NCI-H2227 treated with DMSO at 0.1 percent for 48 hours (cell line): ENCODE measurements at places on chromosomes 13 and 19.

- no peak for DNase-seq
Observed at GRCh38 chr13:77928909-77929308, 10.3 kb upstream of the EDNRB start.

DNA sequence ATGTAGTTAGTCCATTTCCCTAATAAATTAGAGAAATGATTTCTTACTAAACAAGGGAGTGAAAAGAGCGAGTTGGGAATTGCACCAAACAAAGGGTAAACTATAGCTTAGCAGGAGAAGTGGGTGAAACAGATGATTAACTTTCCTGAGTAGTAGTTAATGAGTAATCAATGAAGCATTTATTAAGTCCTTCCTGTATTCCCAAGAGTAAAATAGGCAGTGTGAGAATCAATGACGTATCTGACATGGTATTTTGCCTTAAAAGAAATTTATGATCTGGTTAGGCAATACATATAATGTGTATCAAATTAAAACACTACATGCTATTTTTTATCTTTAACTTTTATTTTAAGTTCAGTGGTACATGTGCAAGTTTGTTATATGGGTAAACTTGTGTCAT lies 142.8 kb downstream of the KLF5 start:
- no peak for DNase-seq

DNA sequence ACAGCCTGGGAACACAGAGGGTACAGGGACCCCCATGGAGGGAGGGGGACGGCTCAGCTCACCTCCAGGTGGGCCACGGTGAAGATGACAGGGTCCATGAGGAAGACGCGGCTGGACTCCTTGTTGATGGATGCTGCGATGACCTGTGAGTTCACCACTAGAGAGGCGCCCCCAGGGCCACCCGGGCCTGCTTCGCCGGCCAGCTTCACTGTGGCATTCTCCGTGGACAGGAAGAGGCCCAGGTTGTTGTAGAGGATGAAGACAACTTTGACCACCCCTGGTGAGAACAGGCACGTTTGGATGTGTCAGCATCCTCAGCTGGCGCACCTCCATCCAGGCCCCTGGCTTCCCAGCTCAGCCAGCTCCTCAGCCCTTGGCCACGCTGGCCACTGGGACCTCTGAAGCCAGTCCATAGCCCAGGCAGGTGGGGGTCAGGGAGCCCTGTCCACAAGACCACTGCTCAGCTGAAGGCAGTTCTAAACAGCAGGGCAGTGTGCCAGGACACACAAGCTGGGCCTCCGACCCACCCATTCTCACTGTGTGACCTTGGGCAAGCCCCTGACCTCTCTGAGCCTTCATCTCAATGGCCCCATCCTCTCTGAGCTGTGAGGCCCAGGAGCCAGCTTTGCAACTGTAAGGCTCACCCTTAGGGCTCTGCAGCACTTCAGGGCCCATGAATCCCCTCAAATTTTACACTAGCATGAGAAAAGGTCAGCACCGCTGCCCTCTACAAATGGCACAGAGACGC lies 22.1 kb upstream of the ASF1B start:
- DNase-seq = no peak

GRCh38 chr13:41236369-41236768 lies 27.0 kb downstream of the MTRF1 start:
- no peak for DNase-seq

- DNase-seq = no peak
Observed at GRCh38 chr13:99191900-99192399, 8.7 kb upstream of the UBAC2 start.

DNA sequence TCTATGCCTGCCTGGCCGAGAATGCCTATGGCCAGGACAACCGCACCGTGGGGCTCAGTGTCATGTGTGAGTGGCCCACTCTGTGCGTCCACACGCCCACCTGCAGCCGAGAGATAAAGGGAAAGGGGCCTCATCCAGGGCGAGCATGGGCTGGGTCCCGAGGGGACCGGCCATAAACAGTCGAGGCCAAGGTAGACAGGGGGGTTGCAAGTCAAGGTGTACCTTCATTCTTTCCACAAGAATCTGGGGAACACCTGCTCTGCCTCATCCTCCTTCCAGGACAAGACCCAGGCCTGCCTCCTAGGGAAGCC lies 8.3 kb downstream of the MAG start:
- no peak for DNase-seq

DNA sequence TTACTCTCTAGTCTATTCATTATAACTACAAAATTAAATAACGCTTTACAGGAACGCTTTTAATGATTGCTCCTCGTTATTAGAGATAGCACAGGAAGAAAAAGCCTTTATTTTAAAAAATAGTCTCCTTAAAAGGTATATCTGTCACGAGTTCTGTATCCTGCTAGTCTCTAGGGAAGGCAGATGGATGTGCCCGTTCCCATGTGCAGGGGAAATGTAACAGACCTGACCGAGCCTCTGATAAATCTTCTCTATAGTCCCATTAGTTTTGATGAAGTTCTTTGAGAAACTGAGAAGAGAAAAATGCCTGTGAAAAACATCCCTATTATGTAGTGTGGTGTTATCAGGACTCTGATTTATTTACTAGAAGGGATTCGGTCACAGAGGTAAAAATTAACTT lies 226.4 kb downstream of the PCDH9 start:
- DNase-seq = no peak

DNA sequence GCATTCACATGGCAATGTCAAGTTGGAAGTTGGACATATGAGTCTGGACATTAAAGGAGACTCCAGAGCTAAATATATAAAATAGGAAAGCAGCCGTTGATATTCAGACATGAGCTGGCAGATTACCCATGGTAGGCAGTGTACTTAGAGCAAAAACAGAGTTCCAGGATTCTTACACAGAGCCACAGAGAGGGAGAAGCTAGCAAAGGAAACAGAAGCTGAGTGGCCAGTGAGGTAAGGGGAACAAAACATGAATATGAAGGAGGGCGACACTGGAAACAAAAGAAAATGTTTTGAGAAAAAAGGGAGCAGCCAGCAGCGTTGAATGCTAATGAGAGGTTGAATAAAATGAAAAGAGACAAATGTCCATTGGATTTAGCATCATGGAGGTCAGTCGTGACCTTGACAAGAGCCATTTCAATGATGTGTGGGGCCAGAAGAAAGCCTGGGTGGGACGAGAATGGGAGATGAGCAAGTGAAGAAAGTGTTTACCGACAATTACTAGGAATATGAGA lies 198.4 kb downstream of the POU4F1 start:
- no peak for DNase-seq

GRCh38 chr19:20414120-20414519 lies 151.5 kb downstream of the ZNF737 start:
- DNase-seq = no peak
